ENCODE measurements at places on chromosomes 5 and 9. TPM values are rescaled to one million over a fixed set of nuclear protein-coding genes. Genes with fewer than 3 reads are reported as not detected.

The ZNF782 gene
- 6.5 TPM for total RNA-seq

The CNTNAP3B gene
- 23.7 TPM for total RNA-seq

The EQTN gene
- not detected for total RNA-seq

The IFNK gene
- not detected for total RNA-seq

The SLC25A2 gene
- 0.46 TPM for total RNA-seq

The TMEM174 gene
- total RNA-seq: not detected

The HNRNPH1 gene
- total RNA-seq: 898 TPM

The CDKN2B-AS1 gene
- total RNA-seq: not detected

The CARTPT gene
- not detected for total RNA-seq

The UGT3A1 gene
- total RNA-seq: not detected

The PDGFRB gene
- 141 TPM for total RNA-seq

The SLC22A5 gene
- total RNA-seq: 37.1 TPM

The RNF180 gene
- total RNA-seq: 13.2 TPM

The ALDH7A1 gene
- total RNA-seq: 17.7 TPM

The CCNO gene
- total RNA-seq: not detected

The GABRB2 gene
- total RNA-seq: 8.0 TPM

The SLC36A3 gene
- total RNA-seq: not detected

The ARRDC1 gene
- total RNA-seq: 28.7 TPM

The SLC26A2 gene
- 14.8 TPM for total RNA-seq

The VCAN gene
- 91.4 TPM for total RNA-seq

The IL3 gene
- not detected for total RNA-seq

The ARID3C gene
- total RNA-seq: not detected

The RELL2 gene
- 4.3 TPM for total RNA-seq

The GRPEL2 gene
- 13.6 TPM for total RNA-seq

The NXNL2 gene
- not detected for total RNA-seq

The RXRA gene
- 72.7 TPM for total RNA-seq

The MTAP gene
- total RNA-seq: 24.7 TPM

The SLC4A9 gene
- not detected for total RNA-seq

The ADCY2 gene
- total RNA-seq: 1.6 TPM

The MLANA gene
- total RNA-seq: not detected

The STPG3 gene
- not detected for total RNA-seq

The ARL14EPL gene
- not detected for total RNA-seq

The TEK gene
- 65.6 TPM for total RNA-seq

The MIER3 gene
- 35.0 TPM for total RNA-seq

The BSPRY gene
- 0.63 TPM for total RNA-seq

The SPATA31E1 gene
- not detected for total RNA-seq

The SOHLH1 gene
- not detected for total RNA-seq

The ITK gene
- 5.4 TPM for total RNA-seq

The F2RL2 gene
- total RNA-seq: not detected

The ANXA6 gene
- 363 TPM for total RNA-seq

The SPINK13 gene
- not detected for total RNA-seq

The WDR55 gene
- 21.3 TPM for total RNA-seq

The NAIP gene
- total RNA-seq: 35.8 TPM

The DDX4 gene
- total RNA-seq: not detected

The LURAP1L gene
- 7.6 TPM for total RNA-seq
